Muscle of arm (tissue), 14 donors: ENCODE measurements at places on chromosomes 7 and 10. TPM values are rescaled to one million over a fixed set of nuclear protein-coding genes. Genes with fewer than 3 reads are reported as not detected.

The ZNF511 gene
- 36.0 TPM for polyA plus RNA-seq

The ASZ1 gene
- polyA plus RNA-seq = not detected

The GRM3 gene
- not detected for polyA plus RNA-seq

The SORCS3 gene
- polyA plus RNA-seq = 0.06 TPM

- DNase-seq = no peak
Measured at GRCh38 chr10:50648935-50649227, 25.1 kb upstream of the SGMS1 start.

DNA sequence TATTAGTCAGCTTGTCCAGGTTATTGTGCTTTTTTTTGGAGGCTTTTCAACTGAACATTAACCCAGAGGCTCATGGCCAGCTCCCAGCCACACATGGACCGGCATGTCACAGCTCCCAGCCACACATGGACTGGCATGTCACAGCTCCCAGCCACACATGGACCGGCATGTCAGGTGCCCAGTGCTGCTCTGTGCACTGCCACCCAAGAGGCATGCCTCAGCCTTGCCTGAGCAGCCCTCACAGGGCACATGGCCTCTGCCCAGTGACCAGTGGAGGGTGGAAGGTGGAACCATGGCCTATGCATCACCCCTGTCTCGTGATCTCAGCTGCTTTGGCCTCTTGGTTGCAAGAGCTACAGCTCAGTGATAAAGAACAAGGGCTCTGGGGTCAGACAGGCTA, 119.8 kb downstream of the OAT start:
- no peak for DNase-seq

The NPSR1 gene
- polyA plus RNA-seq = 0.23 TPM
